ENCODE measurements at places on chromosomes 13 and 19.
A peak's percentile ranks its signal among the peaks of the same experiment; 100 is the strongest.

- no peak for DNase-seq
Observed at GRCh38 chr13:113454936-113455335, 1.6 kb upstream of the ADPRHL1 start.

DNA sequence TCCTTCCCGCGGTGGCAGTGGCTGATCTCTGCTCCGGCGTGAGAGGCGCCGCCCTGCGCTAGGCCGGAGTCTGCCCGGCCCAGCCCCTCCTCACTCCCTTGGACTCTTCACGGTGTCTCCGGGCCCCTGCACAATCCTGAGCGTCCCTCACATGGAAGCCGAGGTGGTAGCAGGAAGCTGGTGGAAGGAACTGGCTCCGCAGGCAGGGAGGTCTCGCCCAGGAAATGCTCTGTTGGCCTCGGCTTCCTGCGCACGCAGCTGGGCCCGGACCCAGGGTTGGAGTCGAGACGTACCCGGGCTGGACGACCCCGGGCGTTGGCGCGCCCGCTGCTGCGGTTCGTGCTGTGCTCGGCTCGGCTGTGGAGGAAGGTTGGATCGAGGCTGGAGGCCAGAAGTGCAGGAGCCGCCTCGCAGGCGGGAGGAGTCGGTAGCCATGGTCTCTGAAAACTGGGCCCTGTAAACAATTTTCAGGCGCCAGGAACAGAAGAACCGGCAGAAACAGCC, 46.3 kb downstream of the ZNF724 start:
- no peak for DNase-seq

- DNase-seq, result peak; percentile 96
Observed at GRCh38 chr19:46288896-46289588, 7.8 kb upstream of the HIF3A start.

- no peak for DNase-seq
Observed at GRCh38 chr13:30863231-30863630, 42.8 kb upstream of the MEDAG start.

DNA sequence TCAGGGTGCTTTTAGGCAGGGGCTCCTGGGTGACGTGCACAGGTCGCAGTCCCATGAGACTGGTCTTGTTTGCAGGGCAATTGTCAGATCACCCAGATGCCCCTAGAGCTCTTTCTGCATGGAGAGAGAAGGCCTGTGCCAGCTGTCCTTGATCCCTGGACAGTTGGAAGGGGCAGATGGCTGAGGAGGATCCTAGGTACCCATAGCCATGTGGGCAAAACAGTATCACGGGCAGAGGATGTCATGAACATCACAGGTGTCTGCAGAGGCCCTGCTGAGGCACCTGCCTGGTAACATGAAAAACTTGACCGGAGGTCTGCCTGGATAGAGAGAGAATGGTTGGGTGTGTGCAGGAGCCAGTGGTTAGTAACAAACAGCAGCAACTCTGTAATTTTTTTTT, 99.3 kb downstream of the ZNF536 start:
- no peak for DNase-seq

- no peak for DNase-seq
Observed at GRCh38 chr19:10828981-10829821, 6.8 kb downstream of the TMED1 start.

GRCh38 chr19:16927883-16928282, 39.1 kb downstream of the F2RL3 start:
- no peak for DNase-seq

GRCh38 chr13:51520524-51520923, 63.7 kb upstream of the WDFY2 start:
- no peak for DNase-seq

DNA sequence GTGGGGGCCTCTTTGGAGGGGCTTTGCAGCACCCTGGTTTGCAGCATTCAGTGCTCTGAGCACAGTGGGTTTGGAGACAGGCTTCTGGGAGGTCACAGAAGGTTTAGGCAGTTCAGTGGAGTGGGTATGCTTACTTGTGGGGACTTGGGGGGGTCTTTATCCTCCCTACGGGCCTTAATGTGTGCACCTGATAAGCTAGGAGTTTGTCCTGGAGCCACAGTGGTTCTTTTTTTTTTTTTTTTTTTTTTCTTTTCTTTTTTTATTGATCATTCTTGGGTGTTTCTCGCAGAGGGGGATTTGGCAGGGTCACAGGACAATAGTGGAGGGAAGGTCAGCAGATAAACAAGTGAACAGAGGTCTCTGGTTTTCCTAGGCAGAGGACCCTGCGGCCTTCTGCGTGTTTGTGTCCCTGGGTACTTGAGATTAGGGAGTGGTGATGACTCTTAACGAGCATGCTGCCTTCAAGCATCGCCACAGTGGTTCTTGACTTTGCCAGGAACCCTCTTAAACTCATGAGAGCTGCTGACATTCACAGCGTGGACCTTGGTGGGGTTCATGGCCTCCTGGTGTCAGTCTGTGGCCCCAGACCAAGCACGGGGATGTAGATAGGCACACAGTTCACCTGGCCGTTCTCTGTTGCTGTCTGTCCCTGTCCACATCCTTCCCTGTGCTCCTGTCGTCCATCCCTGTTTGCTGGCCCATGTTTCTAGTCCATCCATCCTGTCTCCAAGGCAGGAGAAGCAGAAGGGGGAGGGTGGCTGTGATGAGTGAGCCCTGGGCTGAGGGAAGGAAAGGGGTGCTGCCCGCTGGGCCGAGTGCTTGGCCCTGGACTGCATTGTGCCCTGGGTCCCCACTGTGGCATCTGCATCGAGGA, 2.7 kb downstream of the EGLN2 start:
- DNase-seq, result no peak

GRCh38 chr13:102608974-102609373, 12.2 kb downstream of the TPP2 start:
- DNase-seq, result no peak

GRCh38 chr19:17385878-17386611, 8.0 kb downstream of the CCDC194 start:
- no peak for DNase-seq

- DNase-seq, result no peak
Observed at GRCh38 chr19:48290771-48291488, 21.0 kb downstream of the ZNF114 start.

DNA sequence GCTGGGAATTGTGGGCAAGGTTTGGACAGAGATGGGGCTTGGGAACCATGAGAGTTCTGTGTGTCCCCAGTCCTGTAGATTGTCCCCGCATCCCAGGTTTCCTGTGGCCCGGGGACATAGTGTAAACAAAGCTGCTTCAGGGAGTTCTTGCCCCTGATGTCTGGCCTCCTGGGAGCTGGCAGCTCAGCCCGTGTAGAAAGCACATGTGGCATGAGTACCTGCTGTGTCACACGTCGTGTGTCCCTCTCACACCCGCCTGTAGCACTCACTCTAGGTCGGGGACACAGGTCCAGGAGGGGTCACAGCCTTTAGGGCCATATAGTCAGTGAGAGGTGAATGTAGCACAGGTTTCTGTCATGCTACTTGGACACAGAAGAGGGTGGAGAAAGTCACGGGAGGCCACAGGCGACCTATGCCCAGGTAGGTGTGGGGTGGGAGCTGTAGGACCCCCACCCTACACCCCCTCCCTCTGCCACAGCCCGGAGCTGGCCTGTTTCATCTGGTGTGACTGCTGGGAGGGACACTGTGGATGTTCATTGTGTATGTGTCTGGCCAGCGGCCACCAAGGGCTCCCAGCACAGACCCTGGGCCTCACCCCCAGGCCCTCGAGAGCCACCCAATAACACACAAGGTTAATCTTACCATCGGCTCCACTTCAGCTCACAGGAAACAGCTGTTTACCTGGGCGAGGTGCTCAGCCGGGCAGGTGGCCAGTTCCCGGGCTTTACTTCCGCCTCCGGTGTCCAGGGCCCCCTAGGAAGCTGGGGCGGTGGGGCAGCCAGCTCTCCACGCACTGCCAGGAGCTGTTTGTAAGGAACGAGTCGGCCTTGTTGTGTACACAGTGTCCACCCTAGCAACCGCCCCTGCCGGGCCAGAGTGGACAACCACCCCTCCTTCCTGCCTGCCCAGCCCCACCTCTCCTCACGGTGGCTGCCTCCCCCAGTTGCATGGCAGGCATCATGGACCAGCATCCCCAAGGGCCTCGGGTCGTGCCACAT, 49.7 kb downstream of the COMP start:
- DNase-seq, result no peak

GRCh38 chr19:4636151-4636717, 3.1 kb upstream of the TNFAIP8L1 start:
- DNase-seq, result no peak

- DNase-seq, result no peak
Observed at GRCh38 chr13:41547251-41548000, 90.1 kb downstream of the RGCC start.

- DNase-seq, result peak; percentile 24
Observed at GRCh38 chr13:114226699-114227323, 7.9 kb upstream of the CDC16 start.

DNA sequence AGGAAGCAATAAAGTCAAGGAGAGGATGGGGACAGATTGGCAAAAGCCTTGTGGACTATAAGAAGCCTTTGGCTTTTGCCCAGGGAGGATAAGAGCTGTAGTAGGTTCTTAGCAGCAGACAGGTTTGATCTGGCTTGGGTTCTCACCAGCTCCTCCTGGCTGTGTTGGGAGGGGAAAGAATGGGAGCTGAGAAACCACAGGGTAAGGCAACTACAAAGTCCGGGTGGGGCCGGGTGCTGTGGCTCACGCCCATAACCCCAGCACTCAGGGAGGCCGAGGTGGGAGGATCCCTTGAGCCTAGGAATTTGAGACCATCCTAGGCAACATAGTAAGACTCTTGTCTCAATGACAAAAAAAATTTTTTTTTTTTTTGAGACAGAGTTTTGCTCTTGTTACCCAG, 20.6 kb downstream of the NECTIN2 start:
- DNase-seq, result no peak

- DNase-seq, result no peak
Observed at GRCh38 chr19:8237026-8237425, 27.9 kb downstream of the CERS4 start.

DNA sequence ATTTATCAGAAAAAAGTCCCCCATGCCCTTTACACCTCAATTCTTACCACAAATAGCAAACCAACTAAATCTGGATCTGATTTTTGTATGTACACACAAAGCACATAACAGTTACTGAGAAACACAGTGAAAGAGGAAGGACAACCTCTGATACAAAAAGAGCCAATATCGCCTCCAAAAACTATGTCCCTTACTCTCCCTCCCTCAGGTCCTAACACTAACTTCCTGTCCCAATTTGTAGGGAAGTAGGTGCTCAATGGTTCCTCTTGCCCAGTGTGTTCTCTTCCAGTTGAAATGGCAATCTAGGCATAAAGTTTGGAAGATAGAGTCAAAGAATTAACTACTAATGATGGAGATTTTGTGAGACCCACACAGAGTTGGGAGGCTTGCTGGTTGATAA, 15.8 kb upstream of the FPR3 start:
- no peak for DNase-seq

- no peak for DNase-seq
Observed at GRCh38 chr19:38263689-38264485, 486 bp upstream of the SPINT2 start.

- DNase-seq, result no peak
Observed at GRCh38 chr13:59643906-59644626, 519.7 kb downstream of the DIAPH3 start.

Data from non-pigmented ciliary epithelial cell (primary cell).